Fibroblast of villous mesenchyme (primary cell): ENCODE measurements at places on chromosomes 2 and 18. TPM values are rescaled to one million over a fixed set of nuclear protein-coding genes. Genes with fewer than 3 reads are reported as not detected.

The UPP2 gene
- total RNA-seq, result not detected in 2 replicates

The VWA3B gene
- total RNA-seq, result not detected in 2 replicates

The KIAA2012 gene
- under 0.01 TPM in 2 replicates for total RNA-seq

The ANKRD30BL gene
- not detected in 2 replicates for total RNA-seq

The WDR54 gene
- total RNA-seq, result 28.9 and 43.8 TPM in 2 replicates

The KCNK3 gene
- under 0.01 TPM in 2 replicates for total RNA-seq

The SPP2 gene
- not detected in 2 replicates for total RNA-seq

The CHRND gene
- total RNA-seq, result not detected in 2 replicates

The ATG4B gene
- 36.7 and 47.1 TPM in 2 replicates for total RNA-seq

The CABYR gene
- 6.4 and 20.3 TPM in 2 replicates for total RNA-seq

The GALNT3 gene
- 1.3 and 4.3 TPM in 2 replicates for total RNA-seq

GRCh38 chr2:212998626-212999359, 152.6 kb downstream of the IKZF2 start:
- DNase-seq, result no peak

DNA sequence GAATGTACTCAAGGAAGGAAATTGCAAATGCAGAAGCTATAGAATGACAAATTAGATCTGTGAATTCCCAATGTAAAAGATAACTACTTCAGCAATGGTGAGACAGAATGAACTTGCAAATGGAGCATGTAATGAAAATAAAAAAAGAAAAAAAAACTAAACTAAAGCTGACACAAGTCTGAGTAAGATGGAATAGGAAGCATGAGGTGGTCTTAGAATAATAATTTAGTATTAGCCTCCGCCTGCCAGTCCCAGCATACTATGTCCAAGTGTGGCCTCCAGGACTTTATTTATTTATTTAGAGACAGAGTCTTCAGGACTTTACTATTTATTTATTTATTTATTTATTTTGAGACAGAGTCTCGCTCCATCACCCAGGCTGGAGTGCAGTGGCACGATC, 37.4 kb upstream of the SLC39A10 start:
- no peak for DNase-seq

- peak; percentile 87 for DNase-seq
These were observed 37.8 kb downstream of the GATA6 start for GRCh38 chr18:22207021-22207758.

GRCh38 chr2:147577323-147577997, 267.4 kb upstream of the ACVR2A start:
- DNase-seq, result no peak

DNA sequence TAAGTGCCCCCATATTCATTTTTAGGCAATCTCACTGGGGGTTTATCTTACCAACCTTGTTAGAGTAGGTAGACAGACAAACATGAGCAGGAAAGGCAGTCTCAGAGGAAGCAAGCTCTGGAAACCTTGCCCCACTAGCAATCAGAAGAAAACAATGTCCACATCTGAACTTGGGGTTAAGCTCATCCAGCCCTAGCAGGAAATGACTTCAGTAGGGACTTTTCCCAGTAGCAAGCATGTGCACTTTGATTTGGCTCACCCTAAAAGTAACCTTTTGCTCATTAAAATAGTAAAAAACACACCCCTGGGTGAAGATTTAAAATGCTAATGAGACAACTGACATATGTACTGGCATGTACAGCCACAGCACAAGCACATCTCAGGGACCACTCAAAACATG, 175.5 kb downstream of the AKAIN1 start:
- DNase-seq, result no peak

DNA sequence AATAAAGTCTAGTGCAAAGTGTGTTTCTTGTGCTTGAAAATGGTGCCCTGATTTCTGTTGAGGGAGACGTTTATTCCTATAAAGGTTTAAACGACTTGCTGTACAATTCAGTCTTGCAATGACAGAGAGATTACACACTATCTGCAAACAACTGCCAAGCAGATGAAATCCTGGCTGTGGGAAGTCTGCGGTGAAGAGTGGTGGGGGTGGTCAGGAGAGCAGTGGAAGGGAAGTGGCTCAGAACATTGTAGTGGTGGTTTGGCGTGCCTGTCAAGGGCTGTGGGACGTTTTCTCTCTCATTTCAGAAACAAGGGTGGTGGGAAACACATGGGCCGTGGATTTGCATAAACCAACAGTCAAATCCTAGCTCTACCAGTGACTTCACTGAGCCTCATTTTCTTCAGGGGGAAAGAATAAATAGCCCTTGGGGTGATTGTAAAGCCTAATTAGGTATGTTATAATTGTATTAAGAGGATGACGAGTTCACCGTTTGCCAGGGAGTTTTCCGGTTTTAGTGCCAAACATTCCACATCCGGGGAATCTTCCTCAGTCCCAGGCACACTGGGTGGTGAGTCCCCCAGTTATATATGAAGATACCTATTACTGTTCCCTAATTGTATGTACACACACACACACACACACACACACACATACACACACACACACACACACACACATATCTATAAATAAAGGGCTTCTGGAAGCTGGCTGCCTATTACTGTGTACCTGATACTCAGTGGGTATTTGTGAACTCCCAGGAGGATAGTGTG, 115.0 kb downstream of the SPTBN1 start:
- DNase-seq, result peak; percentile 97

GRCh38 chr18:34077599-34077998, 147.1 kb downstream of the NOL4 start:
- no peak for DNase-seq

- no peak for DNase-seq
These were observed 106.7 kb downstream of the MYO1B start for GRCh38 chr2:191351921-191352320.

DNA sequence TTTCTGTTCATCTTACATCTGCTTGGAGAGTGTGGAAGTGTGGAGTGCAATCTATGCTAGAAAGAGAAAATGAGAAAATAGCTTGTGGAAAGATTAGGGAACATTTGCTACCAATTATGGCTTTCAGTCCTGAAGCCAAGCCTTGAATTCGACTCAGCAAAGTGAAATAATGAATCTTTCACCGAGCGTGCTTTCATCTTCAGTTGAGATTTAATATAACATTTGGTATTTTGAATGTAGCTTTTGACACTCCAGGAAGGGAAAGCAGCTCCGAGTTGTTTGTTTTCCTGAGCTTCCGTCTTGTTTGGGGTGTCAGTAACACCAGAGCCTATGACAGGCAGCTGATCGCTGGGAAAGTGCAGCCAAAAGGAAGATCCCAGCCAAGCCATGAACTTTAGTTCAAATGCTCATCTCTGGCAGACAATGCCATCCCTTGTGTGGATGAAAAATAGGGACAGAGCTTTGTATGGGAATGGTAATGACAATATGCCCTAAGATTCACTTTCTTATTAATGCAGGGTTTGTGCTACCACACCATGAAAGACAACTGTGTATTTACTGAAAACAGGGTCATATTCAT, 25.0 kb upstream of the PHLPP1 start:
- DNase-seq, result no peak

- no peak for DNase-seq
These were observed 36.7 kb upstream of the FOXI3 start for GRCh38 chr2:88489181-88489580.

- DNase-seq, result no peak
These were observed 110.9 kb downstream of the BCL2 start for GRCh38 chr18:63208676-63209075.

GRCh38 chr18:35096677-35097011, 55.4 kb downstream of the MAPRE2 start:
- no peak for DNase-seq

DNA sequence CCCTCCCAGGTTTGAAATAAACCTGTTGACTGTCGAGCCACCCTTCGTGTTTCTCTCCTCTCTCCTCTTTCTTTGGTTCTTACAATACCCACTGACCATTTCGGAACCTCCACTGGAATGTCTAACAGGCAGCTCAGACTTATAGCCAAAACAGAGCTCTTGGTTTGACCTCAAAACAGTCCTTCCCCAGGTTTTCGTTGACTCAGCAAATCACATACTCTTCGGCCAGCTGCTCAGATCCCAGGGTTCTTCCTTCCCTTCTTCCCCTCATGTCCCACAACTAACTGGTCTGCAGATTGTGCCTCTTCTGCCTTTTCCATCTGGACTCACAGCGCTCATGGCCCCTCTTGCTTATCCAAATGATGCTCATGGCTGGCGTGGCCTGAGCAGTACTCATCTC, 4.7 kb downstream of the ARMC9 start:
- no peak for DNase-seq

GRCh38 chr2:118449401-118449800, 361.1 kb downstream of the INSIG2 start:
- no peak for DNase-seq

GRCh38 chr2:45780541-45781463, 129.3 kb downstream of the PRKCE start:
- DNase-seq, result no peak

DNA sequence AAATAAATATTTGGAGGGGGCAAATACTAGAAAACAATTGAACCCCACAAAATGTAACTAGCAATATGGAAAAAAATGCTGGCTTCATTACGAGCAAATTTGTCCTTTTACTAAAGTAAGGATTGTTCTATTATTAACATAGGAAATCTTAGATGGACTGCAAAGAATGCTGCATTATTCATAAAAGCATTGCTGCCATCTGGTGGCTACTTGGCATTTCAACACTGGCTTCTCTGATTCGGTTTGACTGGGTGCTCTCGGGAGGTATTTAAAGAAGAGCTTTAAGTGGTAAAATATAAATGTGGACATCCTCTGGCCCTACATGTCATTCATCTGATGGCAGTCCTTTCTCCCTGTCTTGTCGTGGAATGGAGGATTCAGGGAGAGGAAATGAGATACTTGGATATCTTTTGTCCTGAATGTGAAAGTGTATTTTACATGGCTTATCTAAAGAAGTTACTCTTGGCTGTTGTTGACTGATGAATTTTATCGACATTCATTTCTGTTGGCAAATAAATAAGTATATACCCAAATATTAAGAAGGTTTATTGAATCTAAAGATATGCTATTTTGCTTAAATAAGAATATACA, 130.2 kb downstream of the ARHGAP15 start:
- peak; percentile 66 for DNase-seq

DNA sequence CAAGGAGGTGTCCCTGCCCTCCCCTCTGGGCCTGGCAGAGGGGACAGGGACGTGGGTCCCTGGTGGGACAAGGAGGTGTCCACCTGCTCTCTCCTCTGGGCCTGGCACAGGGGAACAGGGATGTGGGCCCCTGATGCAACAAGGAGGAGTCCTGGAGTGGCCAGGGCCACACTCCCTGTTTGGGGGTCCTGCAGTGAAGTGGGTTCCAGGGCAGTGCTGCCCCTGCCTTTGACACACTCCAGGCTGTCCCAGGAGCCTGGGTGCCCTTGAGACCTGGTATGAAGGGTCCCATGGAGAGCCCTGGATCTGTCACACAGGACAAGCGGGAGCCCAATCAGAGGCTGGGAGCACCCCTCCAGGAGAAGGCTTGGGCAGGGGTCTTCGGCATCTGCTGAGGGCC, 75.8 kb upstream of the GPC1 start:
- DNase-seq, result no peak

DNA sequence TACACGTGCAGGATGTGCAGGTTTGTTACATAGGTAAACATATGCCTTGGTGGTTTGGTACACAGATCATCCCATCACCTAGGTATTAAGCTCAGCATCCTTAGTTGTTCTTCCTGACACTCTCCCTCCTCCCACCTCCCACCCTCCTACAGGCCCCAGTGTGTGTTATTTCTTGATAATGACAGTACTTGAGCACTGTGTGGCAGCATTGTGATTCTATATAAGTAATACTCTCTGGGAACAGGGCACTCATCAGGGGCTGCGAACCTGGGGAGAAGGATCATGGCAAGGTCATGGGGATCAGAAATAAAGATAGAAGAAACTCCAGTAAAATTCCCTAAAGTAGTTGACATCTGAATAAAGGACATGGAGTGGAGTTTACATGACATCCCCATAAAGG, 1256.2 kb upstream of the CRIM1 start:
- no peak for DNase-seq

DNA sequence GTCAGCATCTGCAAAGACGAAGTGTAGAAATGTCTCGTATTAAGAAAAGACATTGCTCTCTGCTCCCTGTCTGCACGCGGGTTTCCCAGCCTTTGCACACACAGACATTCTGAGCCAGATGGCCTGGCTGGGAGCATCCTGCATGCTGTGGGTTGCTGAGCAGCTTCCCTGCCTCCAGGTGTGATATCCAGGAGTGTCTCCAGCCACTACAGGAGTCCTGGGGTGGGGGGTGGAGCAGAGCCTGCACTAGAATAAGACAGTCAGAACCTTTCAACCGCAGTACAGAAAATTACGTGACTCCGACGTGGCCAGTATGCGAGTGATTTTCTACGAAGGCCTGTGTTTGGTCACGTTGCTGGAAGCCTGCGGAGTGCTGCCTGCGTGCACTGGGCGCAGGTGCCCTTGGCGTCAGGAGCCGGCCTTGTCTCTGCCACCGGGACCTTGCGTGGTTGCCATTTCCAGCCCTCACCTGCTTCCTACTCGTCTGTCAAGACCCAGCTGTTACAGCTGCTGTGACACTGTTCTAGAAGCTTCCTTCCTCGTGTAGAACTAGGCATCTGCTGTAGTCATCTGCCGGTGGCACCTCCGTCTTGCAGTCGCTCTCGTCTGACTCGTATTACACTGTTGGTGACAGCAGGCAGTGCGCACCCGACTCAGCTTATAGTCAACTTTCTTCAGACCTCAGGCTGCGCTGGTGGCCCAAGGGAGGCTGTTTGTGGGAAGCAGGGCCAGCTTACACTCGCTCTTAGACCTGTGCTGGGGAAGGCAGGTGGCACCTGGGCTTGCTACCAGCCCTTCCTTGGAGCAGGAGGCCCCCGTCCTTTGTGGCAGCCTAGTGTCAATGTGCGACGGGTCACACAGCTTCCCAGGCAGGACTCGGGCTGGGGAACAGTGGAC, 11.2 kb downstream of the CTDP1 start:
- DNase-seq, result no peak

DNA sequence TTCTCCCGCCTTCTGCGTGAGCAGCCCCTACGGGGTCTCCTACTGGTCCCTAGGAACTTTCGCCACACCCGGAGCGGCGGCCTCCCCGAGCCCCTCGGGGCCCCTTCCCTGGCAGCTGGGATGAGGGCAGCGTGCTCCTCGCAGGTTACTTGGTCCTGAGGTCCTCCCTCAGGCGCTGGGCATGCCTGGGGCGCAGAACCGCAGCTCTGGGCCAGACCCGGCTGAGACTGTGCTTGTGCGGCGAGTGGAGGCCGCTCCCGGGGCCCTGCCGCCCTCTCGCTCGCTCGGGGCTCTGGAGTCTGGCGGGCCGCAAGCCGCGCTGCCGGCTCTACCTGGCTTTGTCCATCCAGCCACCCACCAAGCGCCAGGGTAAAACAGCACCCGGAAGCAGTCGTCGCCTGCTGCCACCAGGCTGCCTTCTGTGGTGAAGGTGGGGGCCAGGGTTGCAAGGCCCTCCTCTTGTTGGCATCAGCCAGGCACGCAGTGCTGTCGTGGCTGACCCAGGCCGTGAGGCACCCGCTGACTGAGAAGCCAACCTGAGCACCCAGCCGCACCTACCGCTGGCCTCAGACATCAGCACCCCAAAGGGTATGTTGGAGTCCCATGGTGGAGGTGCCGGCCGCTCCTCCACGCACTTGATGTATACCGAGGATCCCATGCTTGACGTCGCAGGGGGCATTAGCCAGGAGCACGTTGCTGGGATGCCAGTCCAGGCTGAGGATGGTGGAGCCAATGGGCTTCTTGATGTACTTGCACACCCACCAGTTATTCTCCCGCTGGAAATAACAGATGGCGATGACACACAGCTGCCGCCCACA, 46.1 kb upstream of the PTH2R start:
- DNase-seq, result no peak

GRCh38 chr2:232351686-232352510, 26.7 kb upstream of the ALPP start:
- DNase-seq, result no peak
